Endodermal cell (in vitro differentiated cells): ENCODE measurements at places on chromosomes 5 and 9.

DNA sequence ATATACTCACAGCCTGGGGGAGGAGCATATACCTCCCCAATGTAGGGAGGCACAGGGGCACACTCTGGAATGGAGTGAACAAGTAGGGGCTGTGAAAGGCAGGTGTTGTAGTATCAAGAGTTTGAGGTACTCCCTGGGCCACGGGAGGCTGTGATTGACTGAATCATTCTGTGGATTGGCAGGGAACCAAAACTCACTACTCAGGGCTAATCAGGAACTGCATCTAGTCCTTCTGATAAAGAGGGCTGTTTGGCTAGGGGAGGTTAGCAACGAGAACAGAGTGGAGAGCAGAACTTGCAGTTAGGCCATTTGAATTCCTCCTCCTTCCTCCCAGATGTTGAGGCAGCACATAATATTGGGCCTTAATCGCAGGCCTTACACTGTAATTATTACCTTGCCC, 369.2 kb upstream of the MPDZ start:
- DNase-seq = no peak

GRCh38 chr5:66807743-66808142, 211.6 kb downstream of the MAST4 start:
- DNase-seq = no peak

DNA sequence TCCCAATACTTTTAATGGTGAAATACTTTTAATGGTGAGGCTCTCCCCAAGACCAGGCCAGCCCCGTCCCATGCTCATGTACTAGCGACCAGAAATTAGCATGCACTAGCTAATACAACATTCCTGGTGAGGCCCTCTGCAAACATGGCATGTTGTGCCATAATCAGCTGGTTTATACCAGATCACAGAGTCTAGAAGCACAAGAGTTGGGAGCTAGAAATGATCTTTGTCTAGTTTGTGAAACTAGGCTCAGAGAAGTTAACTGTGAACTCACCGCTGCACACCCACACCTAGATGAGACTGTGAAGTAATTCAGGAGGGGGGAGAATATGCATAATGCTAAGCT, 37.4 kb downstream of the MTMR12 start:
- DNase-seq = no peak

DNA sequence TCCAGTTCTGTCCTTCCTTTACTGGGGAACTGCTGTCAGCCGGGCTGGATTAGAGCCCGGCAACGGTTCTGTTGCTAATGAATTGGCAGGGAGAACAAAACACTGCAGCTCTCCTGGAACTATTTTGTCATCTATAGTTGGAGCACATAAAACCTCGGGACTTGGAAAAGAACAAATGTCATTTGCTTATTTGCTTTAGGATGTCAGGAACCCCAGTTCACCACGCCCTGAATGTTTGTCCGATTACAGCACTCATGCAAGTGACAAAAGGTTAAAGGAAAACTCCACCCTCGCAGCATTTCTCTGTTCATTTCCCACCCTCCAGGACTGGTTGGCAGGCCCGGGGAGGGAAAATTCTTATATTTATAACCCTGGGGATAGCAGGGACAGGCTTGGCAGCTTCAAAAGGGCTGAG, 66.4 kb upstream of the PLPP1 start:
- DNase-seq = no peak

- DNase-seq = no peak
Measured at GRCh38 chr5:56595566-56595965, 219.8 kb upstream of the MAP3K1 start.

DNA sequence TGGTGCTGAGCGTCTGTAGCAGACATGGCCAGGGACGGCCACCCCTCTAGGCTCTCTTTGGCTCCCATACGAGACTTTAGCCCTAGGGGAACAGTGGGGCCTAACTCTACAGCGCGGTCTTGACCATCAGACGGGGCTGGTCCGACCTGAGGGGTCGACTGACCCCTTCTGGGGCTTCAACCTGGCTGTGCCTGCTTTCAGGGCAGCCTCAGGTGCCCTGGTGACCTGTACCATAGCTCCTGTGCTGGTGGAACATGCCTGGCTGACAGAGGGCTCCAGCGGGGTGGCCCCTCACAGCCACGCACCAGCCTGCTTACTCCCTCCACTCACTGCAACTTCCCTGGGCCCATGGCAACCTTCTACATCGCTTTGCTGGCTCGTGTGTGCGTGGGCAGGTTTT, 423.4 kb upstream of the SEMA6A start:
- no peak for DNase-seq

- no peak for DNase-seq
Measured at GRCh38 chr5:72949481-72949880, 6.4 kb upstream of the FCHO2 start.

GRCh38 chr9:110575169-110575568, 4.4 kb downstream of the SVEP1 start:
- no peak for DNase-seq

DNA sequence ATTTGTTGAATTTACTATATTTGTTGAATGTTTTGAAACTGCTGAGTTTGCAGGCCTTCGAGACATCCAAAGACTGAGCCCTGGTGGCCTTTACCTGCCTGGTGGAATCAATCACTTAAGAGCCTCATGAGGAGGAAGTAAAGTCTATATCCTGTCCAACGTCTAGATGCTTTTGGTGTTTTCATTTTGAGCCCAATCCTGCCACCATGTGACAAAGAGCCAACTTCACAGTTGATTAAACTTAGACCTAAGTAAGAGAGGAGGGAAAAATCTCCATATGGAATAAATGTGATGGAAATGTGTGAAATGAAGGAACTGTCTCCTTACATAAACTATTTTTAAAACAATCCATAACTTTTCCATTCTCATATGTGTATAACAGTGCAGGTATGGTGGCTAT, 220.1 kb downstream of the PRR16 start:
- no peak for DNase-seq

DNA sequence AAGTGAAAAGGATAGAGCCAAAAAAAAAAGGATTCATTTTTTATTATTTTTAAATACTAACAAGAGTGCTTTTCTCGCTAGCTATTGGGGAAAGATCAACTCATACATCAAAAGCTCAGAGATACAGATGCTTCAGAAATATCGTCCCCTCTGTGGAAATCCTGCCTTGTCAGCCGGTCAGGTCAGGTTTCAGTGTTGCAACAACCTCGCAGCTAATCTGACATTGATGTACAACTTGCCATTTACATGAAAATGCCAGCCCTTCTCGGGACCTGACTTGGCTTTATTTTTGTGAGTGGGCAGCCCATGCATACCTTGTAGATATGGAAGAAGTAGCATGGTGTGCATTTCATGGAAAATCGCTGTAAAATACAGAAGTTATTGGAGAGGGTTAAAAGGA, 358.8 kb upstream of the ADAMTS16 start:
- no peak for DNase-seq
